ENCODE measurements at places on chromosomes 5 and 9.

DNA sequence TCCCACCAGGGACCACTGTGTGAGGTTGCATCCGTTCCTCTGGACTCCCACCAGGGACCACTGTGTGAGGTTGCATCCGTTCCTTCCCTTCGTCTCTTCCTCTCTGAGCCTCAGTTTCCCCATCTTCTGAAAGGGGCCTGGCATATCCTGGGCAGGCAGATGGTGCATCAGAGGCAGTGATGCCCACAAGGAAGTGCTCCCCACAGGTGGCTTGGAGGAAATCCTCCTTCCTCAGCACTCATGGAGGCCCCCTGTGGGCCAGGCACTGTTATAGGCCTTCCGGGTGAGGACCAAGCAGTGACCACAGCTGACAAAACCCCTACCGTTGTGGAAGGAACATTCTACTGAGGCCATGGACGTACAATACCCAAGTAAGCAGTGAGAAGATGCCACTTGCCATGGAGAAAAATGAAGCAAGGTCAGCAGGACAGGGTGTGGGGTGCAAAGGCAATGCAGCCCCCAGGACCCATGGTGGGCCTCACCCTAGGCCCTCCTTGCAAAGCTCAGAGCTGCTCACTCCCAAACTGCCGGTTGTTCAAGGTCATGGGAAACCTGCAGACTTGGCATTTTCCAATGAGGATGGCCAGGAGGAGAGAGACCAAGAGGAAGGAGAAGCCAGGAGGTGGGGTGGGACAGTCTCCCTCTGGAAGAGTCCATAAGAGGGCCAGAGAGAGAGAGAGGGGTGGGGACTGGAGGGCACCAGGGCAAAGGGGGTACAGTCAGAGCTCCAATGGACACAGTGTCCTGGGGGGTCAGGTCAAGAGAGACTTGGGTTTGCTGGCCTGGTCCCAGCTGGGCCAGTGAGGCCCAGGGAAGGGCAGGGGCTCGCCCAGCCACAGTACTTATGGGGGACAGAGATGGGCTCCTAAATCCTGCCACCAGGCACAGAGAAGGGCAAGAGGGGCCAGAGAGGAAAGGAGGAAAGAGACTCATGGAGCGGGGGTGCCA is 51.1 kb downstream of the C9orf50 start:
- no peak for DNase-seq

GRCh38 chr5:115733607-115734006 is 82.9 kb downstream of the CDO1 start:
- DNase-seq: no peak

DNA sequence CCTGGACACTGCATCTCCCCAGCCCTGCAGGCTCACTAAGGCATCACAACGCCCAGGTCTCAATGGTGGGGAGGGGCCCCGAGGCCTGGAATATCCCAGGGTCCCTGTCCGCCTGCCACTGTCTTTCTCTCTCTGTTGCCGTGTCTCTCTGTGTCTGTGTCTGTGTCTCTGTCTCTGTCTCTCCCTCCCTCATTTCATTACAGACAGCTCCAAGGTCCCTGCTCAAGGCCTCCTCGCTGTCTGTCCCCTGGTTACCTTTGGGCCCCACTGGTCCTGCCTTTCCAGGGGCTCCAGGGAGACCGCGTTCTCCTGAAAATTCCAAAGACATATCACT is 3.2 kb downstream of the FCN1 start:
- DNase-seq: no peak

- DNase-seq: no peak
Measured at GRCh38 chr5:179779826-179780225, 14.0 kb upstream of the LTC4S start.

DNA sequence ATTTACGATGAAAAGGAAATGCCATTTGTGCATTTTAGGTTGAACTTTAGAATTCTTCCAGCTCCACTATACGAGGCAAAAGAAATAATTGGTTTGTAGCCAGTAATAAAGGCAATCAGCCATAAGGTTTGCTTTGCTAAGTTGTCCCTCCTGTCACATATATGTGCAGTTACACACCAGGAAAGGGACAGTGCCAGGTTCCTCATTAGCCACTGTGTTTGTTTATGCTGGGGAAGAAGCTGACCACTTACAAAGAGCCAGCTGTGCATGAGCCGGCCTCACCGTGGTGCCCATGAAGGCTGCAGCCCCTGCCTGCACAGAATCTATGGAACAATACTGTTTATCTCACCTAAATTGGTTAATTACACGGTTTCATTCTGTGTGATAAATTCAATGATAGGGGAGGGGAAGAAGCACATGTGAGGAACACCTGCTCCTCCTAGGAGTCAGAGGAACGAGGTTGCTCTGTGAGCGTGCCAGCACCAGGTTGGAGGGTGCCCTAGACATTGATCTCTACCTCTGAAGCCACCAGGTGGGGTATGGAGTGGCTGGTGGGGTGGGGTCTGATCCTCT is 173.8 kb upstream of the DAP start:
- DNase-seq: peak; percentile 43

- DNase-seq: no peak
Measured at GRCh38 chr5:108786806-108787483, 39.2 kb downstream of the FER start.

GRCh38 chr5:178247481-178248456 is 15.2 kb upstream of the PHYKPL start:
- DNase-seq: no peak

DNA sequence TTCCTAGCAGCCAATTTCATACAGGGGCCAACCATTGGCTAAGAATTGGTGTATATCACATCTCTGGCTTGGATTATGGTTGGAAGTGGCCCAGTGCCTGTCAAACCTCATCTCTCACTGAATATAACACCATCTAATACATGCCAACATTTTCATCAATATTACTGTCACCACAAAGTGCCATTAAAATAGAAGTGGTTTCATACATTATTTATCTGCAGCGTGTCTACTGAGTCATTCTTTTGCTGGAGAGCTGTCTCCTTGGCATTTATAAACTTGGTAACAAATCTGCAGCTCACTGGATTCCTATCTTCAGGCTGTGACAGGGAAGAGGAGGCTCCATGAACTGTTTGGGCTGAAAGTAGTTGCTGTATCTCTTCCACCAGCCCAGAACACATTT is 70.9 kb downstream of the PTTG1 start:
- DNase-seq: no peak

DNA sequence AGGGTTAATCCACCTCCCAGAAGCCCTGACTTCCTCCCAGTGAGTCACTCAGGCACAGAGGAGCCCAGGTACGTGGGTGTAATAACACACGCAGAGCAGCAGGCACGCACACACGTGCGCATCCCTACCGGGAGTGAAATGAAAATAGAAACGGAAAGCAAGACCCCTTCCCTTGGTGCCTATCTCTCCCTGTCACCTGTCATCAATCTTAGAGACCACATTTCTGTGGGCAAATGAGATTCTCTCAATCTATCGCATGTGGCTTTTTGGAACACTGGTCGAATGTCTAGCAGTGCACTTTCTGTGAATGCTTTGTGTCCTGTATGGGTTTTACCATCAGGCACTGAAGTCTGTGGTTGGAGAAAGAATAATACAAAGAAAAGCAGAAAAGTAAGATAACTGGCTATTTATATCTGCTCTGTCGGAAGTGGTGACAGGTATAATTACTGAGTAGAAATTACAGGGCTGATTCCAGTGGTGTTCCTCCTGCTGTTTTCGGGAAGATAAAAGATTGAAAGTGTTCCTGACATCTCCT is 137.7 kb upstream of the GRIA1 start:
- DNase-seq: no peak

- DNase-seq: no peak
Measured at GRCh38 chr5:12848709-12849108, 944.5 kb upstream of the CTNND2 start.

DNA sequence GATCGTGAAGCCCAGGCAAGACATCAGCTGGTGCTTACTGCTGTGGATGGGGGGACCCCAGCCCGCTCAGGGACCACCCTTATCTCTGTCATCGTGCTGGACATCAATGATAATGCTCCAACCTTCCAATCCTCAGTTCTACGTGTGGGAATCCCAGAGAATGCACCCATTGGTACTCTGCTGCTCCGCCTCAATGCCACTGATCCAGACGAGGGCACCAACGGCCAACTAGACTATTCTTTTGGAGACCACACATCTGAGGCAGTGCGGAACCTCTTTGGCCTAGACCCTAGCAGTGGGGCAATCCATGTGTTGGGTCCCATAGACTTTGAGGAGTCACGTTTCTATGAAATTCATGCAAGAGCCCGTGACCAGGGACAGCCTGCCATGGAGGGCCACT is 960 bp downstream of the PCDHGC5 start:
- DNase-seq: no peak

DNA sequence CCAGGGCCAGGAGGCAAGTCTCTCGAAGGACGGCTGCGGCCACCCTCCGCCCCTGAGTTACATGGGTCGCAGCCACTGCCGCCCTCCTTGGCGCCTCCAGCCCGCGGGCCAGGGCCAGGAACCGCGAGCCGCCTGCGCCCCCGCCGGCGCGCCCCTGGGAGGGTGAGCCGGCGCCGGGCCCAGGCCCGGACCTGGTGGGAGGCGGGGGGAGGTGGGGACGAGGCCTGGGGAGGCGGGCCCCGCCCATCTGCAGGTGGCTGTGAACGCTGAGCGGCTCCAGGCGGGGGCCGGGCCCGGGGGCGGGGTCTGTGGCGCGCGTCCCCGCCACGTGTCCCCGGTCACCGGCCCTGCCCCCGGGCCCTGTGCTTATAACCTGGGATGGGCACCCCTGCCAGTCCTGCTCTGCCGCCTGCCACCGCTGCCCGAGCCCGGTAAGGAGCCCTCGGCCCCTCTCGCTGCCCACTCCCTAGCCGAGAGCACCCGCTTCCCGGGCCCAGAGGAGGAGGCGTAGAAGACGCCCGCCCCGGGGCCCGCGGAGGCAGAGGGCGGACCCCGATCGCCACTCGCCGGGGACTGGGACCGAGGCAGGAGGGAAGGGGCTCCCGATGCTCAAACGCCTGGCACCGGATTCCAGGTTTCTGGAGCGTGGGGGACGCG is at the start of gene ASS1:
ASS1 (plus strand) TSS at position 397 of the 657 bp plus-strand sequence. CDS start 7,268 bp downstream, outside the sequence.
- peak; percentile 83 for DNase-seq

DNA sequence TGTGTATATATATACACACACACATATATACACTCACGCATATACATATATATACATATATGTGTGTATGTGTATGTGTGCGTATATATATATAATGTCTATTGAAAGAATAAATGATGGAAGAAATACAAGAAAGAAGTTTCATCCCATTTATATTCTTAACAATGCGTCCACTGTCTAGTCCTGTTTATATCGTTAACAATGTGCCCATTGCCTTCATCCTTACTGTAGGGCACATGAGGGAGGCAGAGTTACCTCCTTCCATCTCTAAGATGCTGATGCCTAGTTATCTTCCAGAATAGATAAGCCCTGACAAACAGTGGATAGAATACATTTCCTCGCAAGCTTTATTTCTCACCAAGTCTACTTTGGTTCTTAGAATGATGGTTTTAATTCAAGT is 389.8 kb upstream of the SEMA6A start:
- no peak for DNase-seq

DNA sequence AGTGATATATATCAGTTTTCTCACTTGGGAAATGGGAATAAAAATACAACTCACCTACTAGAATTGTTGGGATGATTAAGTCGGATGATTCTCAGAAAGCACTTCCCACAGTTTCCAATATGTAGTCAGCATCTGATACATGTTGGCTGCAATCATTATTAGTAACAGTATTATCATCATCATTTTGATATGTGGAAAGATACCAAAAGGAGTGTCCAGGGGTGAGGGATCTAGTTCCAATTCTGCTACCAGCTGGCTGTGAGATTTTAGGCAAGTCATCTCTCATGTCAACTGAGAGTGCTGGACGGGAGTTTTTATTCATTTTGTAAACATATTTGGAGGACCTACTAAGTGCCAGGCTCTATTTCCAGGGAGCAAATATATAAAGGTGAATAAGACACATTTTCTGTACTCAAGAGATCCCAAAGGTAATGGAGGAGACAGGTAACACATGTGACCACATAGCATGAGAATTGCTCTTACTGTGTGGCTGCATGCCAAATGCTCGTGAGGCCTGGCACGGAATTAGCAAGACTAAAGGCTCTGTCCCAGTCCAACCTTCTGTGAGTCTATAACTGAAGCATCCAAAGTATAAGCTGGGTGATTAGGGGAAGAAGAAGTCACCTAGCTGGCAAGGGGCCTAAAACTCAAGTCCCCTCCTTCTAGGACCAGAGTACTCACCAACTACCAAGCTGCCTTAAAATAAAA is 83.0 kb downstream of the GRIA1 start:
- no peak for DNase-seq

GRCh38 chr5:133727636-133728035 is 115.3 kb upstream of the FSTL4 start:
- DNase-seq: no peak

DNA sequence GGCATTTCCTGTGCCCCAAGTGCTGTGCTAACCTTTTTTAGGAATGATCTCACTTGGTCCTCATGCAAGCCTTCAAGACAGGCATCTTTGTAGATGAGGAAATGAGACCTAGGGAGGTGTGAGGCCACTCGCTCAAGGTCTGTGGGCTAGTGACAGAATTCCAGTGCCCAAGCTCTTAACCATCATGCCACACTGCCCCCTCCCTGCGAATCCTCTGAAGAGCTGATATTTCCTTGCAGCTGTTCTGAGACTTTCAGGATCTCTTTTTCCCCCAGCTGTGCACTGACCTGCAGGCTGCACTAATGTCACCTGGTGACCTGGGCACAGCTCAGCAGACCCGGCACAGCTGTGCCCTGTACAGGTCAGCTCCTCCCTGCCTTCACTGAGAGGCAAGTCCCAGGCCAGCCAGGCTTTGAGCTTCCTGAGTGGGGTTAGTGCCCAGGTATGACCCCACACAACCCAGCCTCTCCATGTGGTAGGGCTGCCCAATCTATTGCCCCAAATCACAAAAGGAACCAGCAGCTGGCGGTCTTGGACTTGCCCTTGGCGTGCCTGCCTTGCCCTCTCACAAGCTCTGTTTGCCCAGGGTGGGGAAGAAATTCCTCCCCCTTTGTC is 32.7 kb downstream of the MORN5 start:
- DNase-seq: no peak

GRCh38 chr9:113205432-113205831 is 15.6 kb downstream of the FKBP15 start:
- DNase-seq: no peak

DNA sequence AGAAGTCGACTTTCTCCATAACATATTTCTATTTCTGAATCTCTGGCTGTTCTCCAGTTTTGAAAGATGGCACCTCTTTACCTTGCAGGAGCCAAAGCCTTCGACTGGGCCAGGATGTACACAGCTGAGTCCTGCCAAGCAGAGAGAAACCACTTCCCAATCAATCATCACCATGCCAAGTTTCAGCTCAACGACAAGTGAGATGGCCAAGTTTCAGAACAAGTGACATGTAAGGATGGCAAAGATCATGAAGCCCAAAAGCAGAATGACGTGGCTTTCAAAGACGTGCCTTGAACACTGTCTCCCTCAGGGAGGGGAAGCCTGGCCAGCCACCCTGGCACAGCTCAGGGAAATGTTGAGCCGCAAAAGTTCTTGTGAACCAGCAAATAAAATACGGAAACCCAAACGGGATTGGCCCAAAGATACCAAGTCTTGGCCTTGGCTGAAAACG is 17.7 kb downstream of the STK10 start:
- DNase-seq: no peak
